ENCODE measurements at places on chromosomes 4 and X. TPM values are rescaled to one million over a fixed set of nuclear protein-coding genes. Genes with fewer than 3 reads are reported as not detected.

Gene SMIM10L2A
- total RNA-seq, result 1.5 TPM

Gene CT45A3
- not detected for total RNA-seq

Gene PAK3
- 24.9 TPM for total RNA-seq

Gene FMR1NB
- total RNA-seq, result not detected

Gene DMP1
- total RNA-seq, result not detected

Gene ALG13
- total RNA-seq, result 82.8 TPM

Gene AFP
- total RNA-seq, result not detected

Gene ADH7
- total RNA-seq, result not detected

Gene NAP1L3
- 3.1 TPM for total RNA-seq

Gene DUSP9
- total RNA-seq, result not detected

Gene DCAF12L2
- total RNA-seq, result 0.21 TPM

Gene HTR2C
- not detected for total RNA-seq

Gene IQCM
- total RNA-seq, result not detected

Gene PDGFC
- total RNA-seq, result 24.0 TPM

Gene XAGE1B
- not detected for total RNA-seq

Gene SYTL5
- 0.30 TPM for total RNA-seq

Gene F8A3
- 15.3 TPM for total RNA-seq

Gene ARHGAP6
- total RNA-seq, result 16.0 TPM

Gene DIPK2B
- total RNA-seq, result 25.3 TPM

Gene ADAM29
- not detected for total RNA-seq

Gene MAOB
- total RNA-seq, result 23.4 TPM

Gene MAGEA2B
- not detected for total RNA-seq
